ENCODE measurements at places on chromosomes 1 and 21.

DNA sequence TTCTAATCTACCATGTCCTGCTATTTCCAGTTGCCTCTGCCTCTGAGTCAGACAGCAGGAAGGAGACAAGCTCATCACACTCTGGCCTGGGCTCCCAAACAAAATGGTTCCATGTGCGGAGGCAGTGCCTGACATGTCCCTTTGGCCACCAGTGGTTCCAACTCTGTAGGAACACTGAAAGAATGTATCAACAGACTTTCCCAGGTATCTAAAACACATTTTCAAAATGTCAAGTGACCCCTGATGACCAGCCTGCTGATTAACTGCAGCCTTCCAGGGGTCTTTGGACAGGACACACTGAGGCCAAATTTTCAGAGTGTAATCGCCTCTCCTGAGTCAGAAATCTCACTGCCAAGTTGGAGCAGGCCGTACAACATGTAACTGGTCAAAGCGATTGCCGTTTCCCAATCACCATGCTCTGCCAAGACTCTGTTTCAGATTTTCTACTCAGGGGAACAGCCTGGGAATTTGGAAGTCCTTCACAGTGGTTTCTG lies 172.7 kb downstream of the TPR start:
- DNase-seq: peak; percentile 46

- DNase-seq: no peak
Observed at GRCh38 chr1:234589064-234589800, 20.7 kb downstream of the IRF2BP2 start.

DNA sequence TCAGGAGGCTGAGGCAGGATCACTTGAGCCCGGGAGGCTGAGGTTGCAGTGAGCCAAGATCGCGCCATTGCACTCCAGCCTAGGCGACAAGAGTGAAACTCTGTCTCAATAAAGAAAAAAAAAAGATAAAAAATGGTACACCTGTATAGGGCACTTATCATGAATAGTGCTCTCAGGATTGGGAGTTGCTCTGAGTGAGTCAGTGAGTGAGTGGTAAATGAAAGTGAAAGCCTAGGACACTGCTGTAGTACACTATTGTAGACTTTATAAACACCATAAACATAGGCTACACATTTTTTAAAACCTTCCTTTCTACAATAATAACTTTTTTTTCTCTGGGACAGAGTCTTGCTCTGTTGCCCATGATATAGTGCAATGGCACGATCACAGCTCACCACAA lies 16.8 kb downstream of the PHTF1 start:
- DNase-seq: no peak

DNA sequence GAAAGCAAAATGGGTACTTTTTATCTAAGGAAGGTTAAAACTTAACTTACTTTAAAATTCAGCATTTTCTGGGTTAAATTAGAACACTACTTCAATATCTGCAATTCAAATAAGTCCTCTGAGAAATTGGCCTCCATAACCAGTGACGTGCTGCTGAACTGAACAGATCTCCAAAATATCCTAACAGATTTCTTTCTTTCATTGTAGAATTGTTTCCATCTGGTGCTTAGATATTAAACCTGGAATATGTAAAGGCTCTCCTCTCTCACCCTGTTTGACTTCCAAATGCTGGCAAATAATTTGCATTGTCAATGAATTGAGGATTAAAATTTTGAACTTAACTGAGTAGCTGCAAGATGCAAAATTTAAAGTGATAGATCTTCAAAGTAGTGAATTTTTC lies 316.9 kb upstream of the CXADR start:
- no peak for DNase-seq

DNA sequence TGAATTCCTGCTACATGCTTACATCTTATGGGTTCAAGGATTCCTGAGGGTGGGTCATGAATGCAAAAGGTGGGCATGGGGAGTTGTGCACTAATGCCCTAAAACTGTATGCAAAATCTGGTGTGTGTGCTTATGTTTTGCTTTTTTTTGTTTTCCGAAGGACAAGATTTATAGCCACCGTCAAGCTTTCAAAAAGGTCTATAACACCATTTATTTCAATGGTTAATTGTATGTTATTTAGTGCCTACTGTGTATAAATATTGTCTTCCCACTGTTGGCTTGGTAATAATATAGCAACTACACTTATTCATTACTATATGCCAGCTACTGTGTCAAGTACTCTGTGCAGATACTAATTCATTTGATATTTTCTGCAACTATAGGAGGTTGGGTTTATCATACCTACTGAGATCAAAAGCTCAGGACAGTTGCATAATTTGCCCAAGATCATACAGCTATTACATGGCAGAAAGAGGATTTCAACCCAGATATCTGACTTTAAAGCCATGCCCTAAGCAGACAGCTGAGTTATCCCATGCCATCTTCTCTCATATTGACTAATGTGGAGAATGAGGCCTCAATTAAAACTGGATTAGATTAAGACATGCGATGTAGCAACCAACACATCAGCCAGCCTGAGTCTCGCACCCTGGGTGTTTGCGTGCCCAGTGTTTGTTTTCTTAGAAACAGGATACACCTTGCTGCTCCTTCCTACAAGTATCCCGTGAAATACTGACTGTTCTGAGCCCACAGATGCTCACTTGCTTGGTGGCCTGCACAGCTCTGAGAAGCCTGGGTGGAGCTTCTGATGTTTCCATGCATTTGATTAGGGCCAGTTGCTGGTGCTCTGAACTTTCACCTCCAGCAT lies 34.6 kb downstream of the GADD45A start:
- DNase-seq: no peak

GRCh38 chr1:206784471-206784903 lies 12.2 kb upstream of the IL10 start:
- DNase-seq: no peak

GRCh38 chr1:240985081-240985480 lies 371.9 kb downstream of the RGS7 start:
- no peak for DNase-seq

- DNase-seq: no peak
Observed at GRCh38 chr1:220368352-220369265, 96.4 kb upstream of the RAB3GAP2 start.

DNA sequence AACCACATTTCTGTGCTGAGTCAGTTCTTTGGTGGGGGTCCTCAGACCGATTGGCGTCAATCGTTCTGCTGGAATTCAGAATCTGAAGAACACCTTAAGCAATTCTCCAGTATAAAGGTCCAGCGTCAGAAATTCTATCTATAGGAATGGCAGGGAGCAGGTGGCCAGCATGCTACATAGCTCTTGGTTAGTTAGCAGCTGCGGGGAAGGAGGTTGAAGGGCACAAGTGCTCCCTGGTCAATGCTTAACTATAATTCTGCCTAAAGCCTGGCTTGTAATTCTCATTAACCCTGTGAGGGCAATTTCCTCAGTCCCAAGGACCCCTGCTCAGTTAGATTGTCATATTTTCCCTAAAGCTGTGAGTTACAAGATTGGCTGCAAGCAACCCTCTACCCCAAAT lies 54.3 kb upstream of the GALNT2 start:
- DNase-seq: no peak

GRCh38 chr1:119068427-119068826 lies 72.0 kb downstream of the WARS2 start:
- DNase-seq: no peak

DNA sequence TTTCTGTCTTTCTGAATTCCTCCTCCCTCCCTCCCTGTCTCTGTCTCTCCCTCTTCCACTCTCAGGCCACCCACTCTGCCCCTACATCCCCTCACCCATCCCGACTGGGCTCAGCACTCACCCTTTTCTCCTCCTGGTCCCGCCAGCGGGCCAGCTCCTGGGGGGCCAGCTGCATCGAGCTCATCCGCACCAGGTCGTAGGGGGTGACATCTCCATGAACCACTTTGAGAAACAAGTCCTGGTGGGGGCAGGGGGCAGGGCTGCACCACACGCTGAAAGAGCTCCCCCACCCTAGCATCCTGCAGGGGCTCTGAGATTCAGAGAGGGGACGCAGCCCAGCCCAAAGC lies 17.8 kb downstream of the SPOCD1 start:
- DNase-seq: no peak

- DNase-seq: peak; percentile 81
Observed at GRCh38 chr1:20185834-20186782, at the start of the genes PLA2G2C and UBXN10. TSS of gene PLA2G2C (minus strand) at chr1:20186518. CDS start at chr1:20177363, 9,155 bp downstream. TSS of gene UBXN10 (plus strand) at chr1:20186096. CDS start at chr1:20190562, 4,466 bp downstream.

- DNase-seq: peak; percentile 74
Observed at GRCh38 chr1:42146626-42147320, 6.4 kb upstream of the GUCA2B start.

DNA sequence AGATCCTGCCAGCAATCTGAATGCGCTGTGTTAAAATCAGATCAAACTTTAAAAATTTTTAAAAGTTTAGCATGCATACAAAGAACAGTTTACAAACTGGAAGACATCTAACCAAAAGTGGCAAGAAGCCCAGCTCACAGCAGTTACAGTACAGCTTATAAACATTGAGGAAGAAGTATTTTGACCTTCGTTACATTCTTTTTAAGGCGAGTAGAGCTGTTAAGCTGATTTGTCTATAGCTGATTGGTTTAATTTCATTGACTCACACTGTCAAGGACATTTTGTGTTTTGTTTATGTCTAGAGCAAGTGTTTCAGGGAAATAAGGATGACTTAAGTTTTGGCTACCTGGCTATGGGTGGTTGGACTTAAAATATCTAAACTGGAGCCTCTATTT lies 3.0 kb upstream of the PGM1 start:
- no peak for DNase-seq

GRCh38 chr1:186793582-186793927 lies 35.2 kb upstream of the PLA2G4A start:
- DNase-seq: no peak

All from Right ventricle myocardium superior (tissue), 1 donor.